ENCODE measurements at places on chromosomes 2 and 18.

DNA sequence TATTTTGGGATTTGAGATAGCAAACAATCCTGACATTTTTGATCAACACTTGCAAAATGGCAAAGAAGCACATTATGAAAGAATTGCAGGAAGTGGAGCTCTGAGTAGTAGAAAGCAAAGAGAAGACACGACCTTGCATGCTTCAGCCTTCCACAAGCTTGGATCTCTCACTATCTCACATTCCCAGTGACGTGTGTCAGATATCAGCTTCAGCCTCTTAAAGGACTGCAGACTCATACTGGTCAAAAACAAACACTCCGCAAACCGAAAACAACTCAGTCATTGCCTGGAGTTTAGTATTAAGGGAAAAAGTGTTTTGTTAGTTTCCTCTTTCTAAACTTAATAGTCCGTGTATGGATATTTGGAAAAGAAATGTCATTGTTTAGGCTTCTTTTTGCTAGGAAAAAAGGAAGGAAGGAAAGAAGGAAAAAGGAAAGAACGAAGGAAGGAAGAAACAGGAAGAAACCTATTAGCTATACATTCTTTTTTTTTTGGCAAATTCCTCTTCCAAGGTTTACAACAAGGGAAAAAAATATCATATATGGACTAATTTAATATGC is 32.6 kb upstream of the SLC40A1 start:
- no peak for DNase-seq

- no peak for DNase-seq
Observed at GRCh38 chr2:219634171-219634940, 6.9 kb downstream of the SLC4A3 start.

GRCh38 chr2:102357937-102358336 is 2.3 kb downstream of the IL18R1 start:
- no peak for DNase-seq

DNA sequence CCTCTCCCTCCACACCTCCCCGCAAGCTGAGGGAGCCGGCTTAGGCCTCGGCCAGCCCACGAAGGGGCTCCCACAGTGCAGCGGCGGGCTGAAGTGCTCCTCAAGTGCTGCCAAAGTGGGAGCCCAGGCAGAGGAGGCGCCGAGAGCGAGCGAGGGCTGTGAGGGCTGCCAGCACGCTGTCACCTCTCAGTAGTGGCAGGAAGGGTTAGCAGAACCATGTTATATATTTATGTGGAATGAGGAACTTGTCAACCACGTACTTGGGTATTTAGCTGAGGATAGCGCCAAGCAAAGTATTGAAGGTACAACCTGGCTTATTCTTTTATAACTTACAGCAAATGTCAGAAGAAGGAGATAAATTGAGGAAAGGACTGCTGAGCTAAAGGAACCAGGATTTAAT is 144.1 kb upstream of the MGAT5 start:
- DNase-seq: no peak

GRCh38 chr18:38940475-38940862 is 1374.9 kb upstream of the CELF4 start:
- no peak for DNase-seq

GRCh38 chr2:53660886-53661285 is 106.7 kb upstream of the CHAC2 start:
- DNase-seq: no peak

- no peak for DNase-seq
Observed at GRCh38 chr2:88006912-88007439, 9.4 kb downstream of the RNU2-63P start.

- DNase-seq: no peak
Observed at GRCh38 chr2:23588508-23589201, 203.7 kb downstream of the KLHL29 start.

GRCh38 chr18:63140997-63141777 is 178.4 kb downstream of the BCL2 start:
- no peak for DNase-seq

- no peak for DNase-seq
Observed at GRCh38 chr2:236872981-236873380, 212.7 kb upstream of the COPS8 start.

GRCh38 chr18:55447672-55448018 is 140.3 kb downstream of the TCF4 start:
- no peak for DNase-seq

DNA sequence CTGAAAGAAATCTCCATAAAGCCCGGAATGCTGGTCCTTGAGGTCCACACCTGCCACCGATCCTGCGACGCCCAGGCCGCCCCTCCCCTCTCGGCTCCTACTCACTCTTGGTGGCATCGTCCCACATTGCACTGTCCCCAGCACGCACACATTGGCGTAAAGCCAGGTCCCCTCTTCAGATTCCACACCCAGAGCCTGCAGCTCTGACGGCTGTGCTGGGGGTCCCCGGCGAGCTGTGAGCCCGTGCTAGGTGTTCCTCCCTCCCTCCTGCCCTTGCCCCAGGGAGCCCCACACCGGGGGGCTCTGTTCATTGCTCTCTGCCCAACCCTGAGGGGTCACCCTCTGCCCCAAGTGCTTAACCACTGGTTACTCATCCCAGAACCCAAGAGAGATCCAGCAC is 8.5 kb downstream of the TPO start:
- DNase-seq: no peak

DNA sequence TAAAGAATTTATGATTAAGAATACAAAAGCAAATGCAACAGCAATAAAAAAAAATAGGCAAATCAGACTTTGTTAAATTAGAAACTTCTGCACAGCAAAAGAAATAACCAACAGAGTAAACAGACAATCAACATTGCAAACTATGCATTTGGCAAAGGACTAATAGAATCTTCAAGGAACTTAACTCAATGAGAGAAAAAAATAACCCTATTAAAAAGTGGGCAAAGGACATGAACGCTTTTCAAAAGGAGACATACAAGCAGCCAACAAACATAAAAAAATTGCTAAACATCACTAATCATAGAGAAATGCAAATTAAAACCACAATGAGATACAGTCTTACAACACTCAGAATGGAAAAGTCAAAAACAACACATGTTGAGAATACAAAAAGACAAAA is 166.0 kb upstream of the DSEL start:
- no peak for DNase-seq

GRCh38 chr18:66722671-66723070 is 118.8 kb upstream of the CDH19 start:
- no peak for DNase-seq

DNA sequence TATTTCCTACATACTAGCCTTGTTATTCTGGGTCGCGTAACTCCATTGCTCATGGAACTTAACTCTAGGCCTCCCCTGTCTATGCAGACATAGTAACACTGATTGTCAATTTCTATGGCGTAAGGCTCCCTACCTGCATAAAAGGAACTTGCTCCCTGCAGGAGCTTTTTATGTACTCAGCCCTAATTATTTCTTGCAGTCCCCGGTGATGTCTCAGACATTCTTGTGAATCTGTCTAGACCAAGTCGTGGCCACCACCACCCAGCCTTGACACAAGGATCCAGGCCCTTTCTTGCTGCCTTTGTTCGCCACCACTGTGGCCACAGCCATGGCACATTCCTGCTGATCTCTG is 189.5 kb upstream of the CTAGE1 start:
- DNase-seq: no peak

- no peak for DNase-seq
Observed at GRCh38 chr2:44596537-44597320, 235.0 kb downstream of the CAMKMT start.

DNA sequence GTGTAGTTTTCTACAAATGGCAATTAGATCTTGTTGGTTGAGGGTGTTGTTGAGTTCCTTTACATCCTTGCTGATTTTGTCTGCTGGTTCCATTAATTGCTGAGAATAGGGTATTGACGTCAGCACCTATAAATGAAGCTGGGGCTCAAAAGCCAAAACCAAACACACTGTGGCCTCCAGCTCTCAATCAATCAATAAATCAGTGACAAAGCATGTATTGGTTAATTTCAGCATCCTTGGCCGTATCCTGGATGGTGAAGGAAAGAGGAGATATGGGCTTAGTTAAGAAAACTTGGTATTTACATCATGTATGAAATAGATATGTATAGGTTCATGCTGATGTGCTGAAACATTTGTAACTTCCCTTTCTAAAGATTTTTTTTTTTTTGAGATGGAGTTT is 13.2 kb upstream of the APOB start:
- no peak for DNase-seq

All from activated T-helper 1 cell treated with anti-CD3 and anti-CD28 coated beads, Interleukin-2, amount 50 U/mL, for 16 hours (primary cell).